ENCODE measurements at places on chromosomes 5 and 9.

GRCh38 chr9:78074385-78075291, 43.0 kb upstream of the GNAQ start:
- no peak for DNase-seq

- DNase-seq = no peak
These were observed 45.4 kb downstream of the FGF1 start for GRCh38 chr5:142640316-142641005.

- no peak for DNase-seq
These were observed 39.7 kb downstream of the DNAJB5 start for GRCh38 chr9:35029241-35029640.

DNA sequence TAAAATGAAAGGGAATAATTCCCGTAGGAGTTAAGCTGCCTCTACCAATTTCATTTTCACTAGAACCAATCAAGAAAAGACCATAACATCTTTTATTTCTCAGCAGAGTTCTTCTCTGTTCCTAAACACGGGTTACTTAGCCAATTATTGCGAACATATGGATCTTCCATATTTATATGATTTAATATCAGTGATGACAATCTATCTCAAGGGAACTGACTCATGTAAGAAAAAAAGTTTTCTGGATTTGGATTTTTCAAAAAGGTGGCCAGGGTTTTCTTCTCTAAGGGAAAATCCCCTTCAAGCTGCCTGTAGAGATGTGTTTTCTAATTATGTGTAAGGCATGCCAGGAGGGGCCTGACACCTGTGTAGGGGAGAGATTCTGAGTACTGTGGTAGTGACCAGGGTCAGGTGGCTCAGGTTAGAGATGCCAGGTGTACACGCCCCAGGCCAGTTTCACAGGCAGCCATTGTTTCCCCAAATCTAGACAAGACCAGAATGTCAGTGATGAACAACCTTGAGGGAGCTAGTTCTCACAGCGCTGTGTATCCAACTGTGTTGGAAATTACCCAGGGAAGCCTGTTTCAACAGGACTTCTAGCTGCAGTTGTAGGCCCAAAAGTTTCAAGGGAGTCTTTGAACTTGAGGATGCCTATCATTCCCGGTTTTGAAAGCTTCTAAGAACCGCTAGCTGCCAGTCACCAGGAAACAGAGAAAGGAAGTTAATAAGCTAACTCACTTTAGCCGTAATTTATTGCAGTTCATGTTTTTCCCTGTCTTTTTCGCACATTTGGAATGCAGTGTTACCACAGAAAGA, 572.5 kb upstream of the RGMB start:
- DNase-seq = no peak

- no peak for DNase-seq
These were observed 149.4 kb downstream of the HSD17B3 start for GRCh38 chr9:96152550-96152949.

GRCh38 chr5:178516504-178517235, 73.5 kb downstream of the COL23A1 start:
- no peak for DNase-seq

- no peak for DNase-seq
These were observed 311.4 kb downstream of the TLE4 start for GRCh38 chr9:79883073-79883645.

- DNase-seq = no peak
These were observed 57.4 kb downstream of the THBS4 start for GRCh38 chr5:80092486-80093107.

GRCh38 chr9:27549196-27549755, 19.7 kb upstream of the MOB3B start:
- DNase-seq = no peak

- no peak for DNase-seq
These were observed 6.8 kb downstream of the RPL12 start for GRCh38 chr9:127444283-127444920.

DNA sequence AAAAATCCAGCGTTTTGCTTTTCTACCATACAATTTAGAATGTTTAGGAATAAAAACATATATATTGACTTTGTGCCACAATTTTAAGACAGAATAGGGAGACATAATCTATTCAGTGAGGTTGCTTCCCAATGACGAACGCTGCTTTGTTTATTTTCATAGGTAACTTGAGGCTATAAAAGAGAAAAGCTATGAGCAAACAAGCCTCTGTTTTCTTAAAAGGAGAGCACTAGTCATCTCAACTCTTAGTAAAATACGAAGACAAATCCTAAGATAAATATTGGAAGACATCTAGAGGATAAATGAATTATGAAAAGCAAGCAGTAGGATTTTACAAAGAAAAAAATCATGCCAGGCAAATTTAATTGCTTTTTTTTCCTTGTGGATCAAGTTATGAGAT, 363.6 kb downstream of the ANXA1 start:
- DNase-seq = no peak
